ENCODE measurements at places on chromosomes 2 and 18.

GRCh38 chr2:105592288-105592687 lies 152.4 kb upstream of the NCK2 start:
- DNase-seq, result no peak

DNA sequence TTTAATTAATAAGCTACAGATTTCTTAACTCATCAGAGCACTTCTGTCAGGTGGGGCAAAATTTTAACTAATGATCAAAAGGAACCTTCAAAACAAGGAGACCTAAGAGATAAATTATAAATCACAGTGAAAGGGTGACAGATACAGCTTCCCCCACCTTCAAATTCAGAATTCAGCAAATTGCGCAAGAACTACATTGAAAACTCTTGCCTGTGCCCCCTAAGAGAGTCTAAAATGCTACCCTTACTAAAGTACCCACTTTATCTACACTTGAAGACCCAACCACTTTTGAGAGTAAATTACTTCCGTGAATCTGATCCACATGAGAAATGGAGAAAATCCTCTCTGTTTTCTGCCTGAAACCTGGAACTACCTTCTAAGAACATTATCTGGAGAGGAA lies 324.9 kb downstream of the PAX3 start:
- DNase-seq, result no peak

GRCh38 chr2:229646186-229646723 lies 68.1 kb downstream of the DNER start:
- DNase-seq, result no peak

DNA sequence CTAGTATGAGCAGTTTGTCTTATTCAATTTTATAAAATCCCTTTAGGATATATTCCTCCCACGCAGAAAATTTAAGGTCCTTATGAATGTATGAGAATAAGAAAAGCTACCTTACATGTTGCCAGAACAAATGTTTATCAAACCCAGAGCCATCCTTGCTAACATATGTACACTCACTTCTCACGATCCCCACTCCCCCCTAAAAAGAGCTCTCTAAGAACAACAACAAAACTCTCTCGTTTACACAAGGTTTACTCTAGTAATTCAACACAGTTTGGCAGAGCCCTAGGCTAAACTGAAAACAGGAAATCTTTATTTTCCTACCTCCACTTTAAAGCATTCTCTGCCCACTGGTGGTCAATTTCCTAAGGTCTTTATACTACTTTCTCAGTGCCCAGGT lies 504.9 kb downstream of the ZEB2 start:
- no peak for DNase-seq

DNA sequence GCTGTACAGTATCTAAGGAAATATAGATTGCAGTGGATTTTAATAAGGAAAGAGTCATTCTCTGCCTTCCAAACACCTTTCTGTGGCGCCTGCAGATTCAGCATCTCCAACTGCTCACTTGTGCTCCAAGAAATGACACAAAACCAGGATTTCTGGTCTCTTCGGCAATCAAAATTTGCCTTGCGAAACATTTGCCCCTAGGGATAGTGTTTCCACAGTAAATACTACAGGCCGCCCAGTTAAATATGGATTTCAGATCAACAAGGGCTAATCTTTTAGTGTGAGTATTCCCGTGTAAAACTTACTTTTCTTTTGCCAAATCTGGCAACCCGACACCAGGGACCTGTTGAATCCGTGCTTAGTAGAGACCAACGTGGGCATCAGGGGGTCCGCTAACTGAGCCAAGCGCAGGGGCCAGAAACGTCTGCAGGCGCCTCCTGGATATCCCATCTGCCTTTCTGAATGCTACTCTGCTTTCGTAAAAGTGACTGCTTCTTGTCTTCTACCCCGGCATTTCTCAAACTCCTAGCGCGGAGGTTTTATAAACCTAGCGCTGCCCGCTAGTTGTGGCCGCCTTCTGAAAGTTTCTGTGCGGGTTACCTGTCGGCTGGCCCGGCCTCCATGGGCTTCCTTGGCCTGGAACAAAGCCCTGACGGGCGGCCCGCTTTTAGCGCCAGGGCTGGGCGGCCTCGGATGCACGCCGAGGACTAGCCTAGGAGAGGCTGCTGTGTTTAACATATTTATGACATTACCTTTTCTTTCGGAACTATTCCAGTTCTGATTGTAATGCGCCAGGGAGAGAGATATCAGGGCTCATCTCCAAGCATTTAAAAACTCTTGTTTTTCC lies 2.5 kb downstream of the CYP1B1 start:
- DNase-seq, result no peak
